Neural crest cell (in vitro differentiated cells): ENCODE measurements at places on chromosomes 1 and 21. TPM values are rescaled to one million over a fixed set of nuclear protein-coding genes. Genes with fewer than 3 reads are reported as not detected.
A peak's percentile ranks its signal among the peaks of the same experiment; 100 is the strongest.

TRIM67 gene
- total RNA-seq = 1.6 and 1.9 TPM in 2 replicates

EPHA10 gene
- 0.63 and 0.77 TPM in 2 replicates for total RNA-seq

GRCh38 chr1:82299656-82300055 is 498.9 kb downstream of the ADGRL2 start:
- no peak for DNase-seq

DNA sequence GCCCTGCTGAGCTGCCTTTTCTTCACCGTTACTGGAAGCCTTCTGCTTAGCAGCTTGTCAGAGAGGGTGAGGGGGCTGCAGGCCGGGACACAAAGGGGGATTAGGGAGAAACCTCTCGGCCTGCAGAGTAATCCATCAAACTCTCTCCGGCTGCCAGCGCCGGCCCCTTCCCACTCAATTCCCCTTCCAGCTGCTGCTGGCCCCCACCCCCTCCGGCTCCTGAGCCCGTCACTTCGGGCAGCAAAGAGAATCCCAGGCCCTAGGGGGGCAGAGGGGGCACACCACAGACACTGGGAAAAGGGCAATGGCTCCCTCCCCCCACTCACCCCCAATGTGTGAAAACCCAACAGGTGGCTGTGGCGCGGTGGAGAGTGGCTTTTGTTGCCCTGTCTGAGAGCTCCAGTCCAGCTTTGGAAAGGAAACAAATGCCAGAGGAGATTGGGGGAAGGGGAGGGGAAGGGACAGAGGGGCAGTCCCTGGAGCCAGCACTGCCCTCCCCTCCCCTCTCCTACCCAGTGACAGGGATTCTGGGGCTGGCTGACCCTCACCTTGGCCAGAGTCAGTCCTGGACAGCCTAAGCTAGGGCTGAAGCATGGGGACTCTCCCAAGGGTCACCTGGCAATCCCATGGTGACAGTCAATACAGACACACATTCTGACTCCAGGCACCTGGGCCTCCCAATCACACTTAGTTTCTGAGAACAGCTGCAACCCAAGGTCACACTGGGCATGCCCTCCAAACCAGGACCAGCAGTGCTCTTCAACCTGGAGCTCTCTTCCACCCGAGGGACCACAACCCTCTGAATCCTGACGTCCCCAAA is 9.5 kb downstream of the SLC45A3 start:
- DNase-seq = peak; percentile 52

GRCh38 chr1:22830041-22830566 is 119.5 kb downstream of the EPHB2 start:
- no peak for DNase-seq

GRCh38 chr1:224609333-224609732 is 6.8 kb upstream of the CNIH3 start:
- DNase-seq = no peak

KDF1 gene
- not detected in 2 replicates for total RNA-seq

FMO3 gene
- not detected in 2 replicates for total RNA-seq

BCAR3 gene
- 38.5 and 41.6 TPM in 2 replicates for total RNA-seq

LCE2B gene
- not detected in 2 replicates for total RNA-seq

GRCh38 chr1:193486671-193487229 is 300.3 kb upstream of the B3GALT2 start:
- no peak for DNase-seq

DNA sequence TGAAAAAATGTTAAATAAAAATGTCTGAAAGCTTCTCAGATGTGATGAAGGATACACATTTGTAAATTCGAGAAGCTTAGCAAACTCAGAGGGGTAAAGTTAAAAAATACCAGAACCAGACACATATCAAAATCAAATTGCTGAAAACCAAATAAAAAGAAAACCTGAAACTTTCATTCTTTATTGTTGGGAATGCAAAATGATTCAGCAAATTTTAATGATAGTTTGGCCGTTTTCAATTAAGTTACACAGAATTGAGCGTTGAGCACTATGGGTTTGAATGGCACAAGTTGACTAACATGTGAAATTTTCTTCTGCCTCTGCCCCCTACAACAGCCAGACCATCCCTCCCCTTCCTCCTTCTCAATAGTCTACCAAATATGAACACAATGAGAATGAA is 33.5 kb upstream of the GRIK1 start:
- DNase-seq = no peak

CA6 gene
- total RNA-seq = not detected in 2 replicates

GRCh38 chr1:44631333-44631646 is 43.0 kb downstream of the TMEM53 start:
- no peak for DNase-seq

- no peak for DNase-seq
These were observed 92.4 kb downstream of the EIF4G3 start for GRCh38 chr1:21084111-21084810.

DNA sequence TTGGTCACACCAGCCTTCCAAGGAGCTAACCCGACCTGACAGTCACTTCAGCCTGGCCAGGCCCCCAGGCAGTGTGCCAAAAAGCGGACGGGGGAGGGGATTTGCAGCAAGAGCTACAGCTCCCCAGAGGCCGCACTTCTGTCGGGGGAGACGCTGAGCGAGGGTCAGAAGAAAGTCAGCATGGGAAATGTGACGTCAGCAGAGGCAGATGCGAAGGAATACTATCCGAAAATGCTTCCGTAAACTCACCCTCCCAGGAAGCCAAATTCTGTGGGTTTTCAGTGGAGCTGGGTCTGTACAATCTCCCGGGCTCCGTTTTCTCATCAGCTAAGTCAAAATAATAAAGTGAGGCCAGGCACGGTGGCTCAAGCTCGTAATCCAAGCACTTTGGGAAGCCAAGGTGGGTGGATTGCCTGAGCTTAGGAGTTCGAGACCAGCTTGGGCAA is 28.5 kb upstream of the ECE1 start:
- no peak for DNase-seq

REN gene
- not detected in 2 replicates for total RNA-seq

FGR gene
- not detected in 2 replicates for total RNA-seq

GRCh38 chr1:23135268-23135667 is 33.4 kb downstream of the LUZP1 start:
- no peak for DNase-seq

- no peak for DNase-seq
These were observed 982.3 kb downstream of the ADGRL2 start for GRCh38 chr1:82783044-82783443.

TPTE gene
- not detected in 2 replicates for total RNA-seq

DNA sequence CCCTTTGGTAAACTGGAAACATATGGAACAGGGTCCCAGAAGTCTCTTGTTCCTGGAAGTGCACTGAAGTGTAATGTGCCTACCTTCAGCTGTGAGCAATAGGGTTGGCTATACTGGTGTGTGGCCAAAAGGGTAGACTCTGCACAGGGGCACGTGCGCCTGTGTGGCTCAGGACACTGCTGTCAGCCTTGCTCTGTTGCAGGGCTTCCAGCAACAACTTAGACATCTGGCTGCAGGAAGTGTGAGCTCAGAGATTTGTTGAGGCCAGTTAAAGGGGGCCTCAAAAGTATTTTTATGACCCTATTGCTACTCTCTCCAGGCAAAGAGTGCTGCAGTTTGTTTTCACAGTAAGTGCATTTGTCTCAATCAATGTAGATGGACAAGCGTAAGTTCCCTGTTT is 7.5 kb downstream of the CTPS1 start:
- no peak for DNase-seq

DNA sequence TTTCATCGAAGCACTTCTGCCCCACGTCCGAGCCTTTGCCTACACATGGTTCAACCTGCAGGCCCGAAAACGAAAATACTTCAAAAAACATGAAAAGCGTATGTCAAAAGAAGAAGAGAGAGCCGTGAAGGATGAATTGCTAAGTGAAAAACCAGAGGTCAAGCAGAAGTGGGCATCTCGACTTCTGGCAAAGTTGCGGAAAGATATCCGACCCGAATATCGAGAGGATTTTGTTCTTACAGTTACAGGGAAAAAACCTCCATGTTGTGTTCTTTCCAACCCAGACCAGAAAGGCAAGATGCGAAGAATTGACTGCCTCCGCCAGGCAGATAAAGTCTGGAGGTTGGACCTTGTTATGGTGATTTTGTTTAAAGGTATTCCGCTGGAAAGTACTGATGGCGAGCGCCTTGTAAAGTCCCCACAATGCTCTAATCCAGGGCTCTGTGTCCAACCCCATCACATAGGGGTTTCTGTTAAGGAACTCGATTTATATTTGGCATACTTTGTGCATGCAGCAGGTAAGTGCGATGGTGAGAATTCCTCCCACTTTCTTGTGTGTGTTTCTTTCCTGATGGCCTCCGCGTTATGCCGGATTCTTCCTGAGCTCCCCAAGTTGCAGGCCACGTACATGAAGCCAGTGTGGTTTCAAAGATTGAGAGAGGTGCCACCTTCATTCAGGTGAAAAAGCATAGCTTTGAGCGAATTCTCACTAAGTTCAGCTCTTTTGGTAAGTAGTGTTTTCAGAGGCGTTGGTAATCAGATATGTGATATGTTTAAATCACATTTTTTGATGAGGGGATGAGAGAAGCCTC is 6.0 kb downstream of the NFIA start:
- DNase-seq = no peak

GRCh38 chr1:33654267-33654834 is 181.9 kb downstream of the ZSCAN20 start:
- DNase-seq = peak; percentile 15

DNA sequence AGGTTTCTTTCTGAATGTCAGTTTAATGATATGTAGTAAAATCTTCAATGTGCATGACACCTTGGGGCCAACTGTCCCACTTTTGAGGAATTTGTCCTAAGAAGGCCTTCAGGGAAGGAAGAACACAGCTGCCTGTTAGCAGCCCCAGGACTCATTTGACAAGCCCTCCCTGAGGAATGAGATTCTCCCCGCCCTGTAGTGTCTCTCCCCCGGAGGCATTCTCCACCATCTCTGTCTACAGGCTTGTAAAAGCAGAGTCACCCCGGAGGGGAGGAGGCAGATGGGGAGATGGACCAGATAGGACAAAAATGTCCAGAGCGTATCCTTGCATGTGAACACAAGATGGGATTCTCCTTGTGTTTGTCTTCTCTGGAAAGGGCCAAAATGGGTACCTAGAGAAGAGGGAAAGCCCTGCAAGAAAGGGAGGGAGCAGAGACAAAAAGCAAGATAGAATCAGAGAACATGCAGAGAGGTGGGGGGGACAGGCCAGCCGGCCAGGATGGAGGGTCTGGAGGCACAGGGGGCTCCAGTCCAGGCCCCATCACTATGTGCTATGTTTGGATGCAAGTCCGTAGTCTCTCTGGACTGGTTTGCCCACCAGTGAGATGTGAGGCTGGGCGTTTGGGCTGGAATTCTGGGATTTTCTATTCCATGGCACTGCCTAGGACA is 12.0 kb upstream of the WNT3A start:
- DNase-seq = no peak

DNA sequence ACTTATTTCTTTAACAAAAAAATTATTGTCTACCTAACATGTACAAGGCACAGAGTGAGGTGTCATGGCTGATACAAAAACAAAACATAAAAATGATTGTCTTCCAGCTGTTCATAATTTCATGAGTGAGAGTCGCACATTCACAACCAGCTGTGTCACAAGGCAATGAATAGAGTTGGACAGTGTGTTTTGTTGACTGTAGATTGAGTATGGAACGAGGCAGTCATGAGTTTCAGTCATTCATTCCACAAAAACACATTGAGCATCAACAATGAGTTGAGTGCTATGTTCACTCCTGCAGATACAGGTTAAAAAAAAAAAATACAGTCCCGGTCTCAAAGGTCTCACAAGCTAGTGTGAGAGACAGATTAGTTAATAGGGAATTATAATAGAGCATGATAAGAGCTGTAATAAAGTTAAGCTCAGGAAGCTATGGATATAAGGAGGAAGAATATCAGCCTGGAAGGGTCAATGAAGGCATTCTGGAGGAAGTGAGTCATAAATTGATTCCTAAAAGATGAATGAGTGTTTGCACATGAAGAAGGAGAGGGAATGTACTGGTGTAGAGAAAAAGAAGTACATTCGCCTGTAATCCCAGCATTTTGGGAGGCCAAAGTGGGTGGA is 47.8 kb upstream of the ARHGAP29 start:
- DNase-seq = no peak

TAS1R1 gene
- not detected in 2 replicates for total RNA-seq

TFB2M gene
- 9.0 and 9.4 TPM in 2 replicates for total RNA-seq

DNA sequence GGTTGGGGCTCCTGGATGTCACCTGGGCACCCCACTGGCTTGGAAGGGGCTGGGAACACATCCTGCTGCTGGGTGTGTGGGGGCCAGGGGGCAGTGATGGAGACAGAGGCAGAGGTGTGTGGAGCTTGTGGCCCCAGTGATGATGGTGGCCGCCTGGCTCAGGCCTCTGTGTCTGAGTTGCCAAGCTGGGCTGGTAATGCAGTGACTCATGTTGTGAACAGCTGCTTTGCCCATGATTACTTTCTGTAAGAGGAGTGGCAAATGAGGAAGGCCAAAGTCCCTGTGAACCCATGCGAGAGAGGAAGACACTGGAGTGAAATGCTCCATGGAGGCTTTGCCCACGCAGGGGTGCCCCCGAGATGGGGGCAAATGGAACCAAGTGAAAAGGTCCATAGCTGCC is 86.8 kb downstream of the KCNJ6 start:
- no peak for DNase-seq

DNA sequence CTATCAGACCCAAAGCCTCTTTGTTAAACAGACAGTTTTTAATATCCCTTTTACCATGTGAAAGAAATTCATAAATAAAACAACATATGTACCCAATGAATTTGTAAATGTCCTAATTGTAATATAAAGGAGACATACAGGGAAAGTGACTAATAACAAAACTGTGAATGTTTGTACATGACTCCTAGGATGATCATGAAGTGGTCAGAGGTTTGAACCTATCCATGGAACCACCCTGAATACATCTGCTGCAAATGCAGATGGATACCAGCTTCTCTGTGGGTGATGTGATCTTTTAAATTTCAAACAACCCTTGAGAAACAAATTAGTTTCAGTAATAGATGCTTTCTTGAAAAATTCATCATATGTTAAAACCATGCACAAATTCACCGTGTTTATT is 16.7 kb upstream of the ACBD3 start:
- DNase-seq = no peak

- no peak for DNase-seq
These were observed 5.7 kb downstream of the GPR88 start for GRCh38 chr1:100543640-100544039.

XCL1 gene
- 0.43 TPM in 1 of 2 replicates, not detected in the other for total RNA-seq

CYP4X1 gene
- 0.36 and 0.42 TPM in 2 replicates for total RNA-seq

OR2M3 gene
- total RNA-seq = not detected in 2 replicates

SPRR1B gene
- total RNA-seq = not detected in 2 replicates

- no peak for DNase-seq
These were observed 10.4 kb downstream of the TTLL10 start for GRCh38 chr1:1183833-1184775.

GRCh38 chr1:151976015-151976343 is 17.7 kb downstream of the S100A10 start:
- no peak for DNase-seq

DNA sequence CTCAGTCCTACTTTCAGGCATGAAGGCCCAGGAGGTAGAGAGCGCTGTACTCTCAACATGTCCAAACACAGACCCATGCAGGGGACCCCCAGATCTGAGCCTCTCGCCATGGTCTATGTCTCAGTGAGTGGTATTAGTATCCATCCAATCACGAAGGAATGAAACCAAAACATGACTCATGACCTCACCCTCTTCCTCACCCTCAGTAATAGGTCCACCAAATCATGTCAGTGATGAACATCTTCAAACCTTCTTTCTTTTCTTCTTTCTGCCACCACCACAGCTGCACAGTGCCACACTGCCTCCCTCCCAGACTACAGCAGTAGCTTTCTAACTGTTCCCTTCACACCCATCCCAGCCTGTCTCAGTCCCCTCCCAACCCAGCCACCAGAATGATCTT is 16.8 kb downstream of the C1orf116 start:
- no peak for DNase-seq

- no peak for DNase-seq
These were observed 65.9 kb downstream of the TM2D1 start for GRCh38 chr1:61659061-61659460.

- DNase-seq = no peak
These were observed 2.8 kb downstream of the ARMH1 start for GRCh38 chr1:44677201-44677766.

- DNase-seq = peak; percentile 19
These were observed 16.0 kb upstream of the EPS15 start for GRCh38 chr1:51535006-51535592.
